ENCODE measurements at places on chromosomes 2 and 18. TPM values are rescaled to one million over a fixed set of nuclear protein-coding genes. Genes with fewer than 3 reads are reported as not detected.

CYTIP gene
- total RNA-seq: under 0.01 TPM

RTP5 gene
- total RNA-seq: not detected

CXCR2 gene
- total RNA-seq: not detected

GRHL1 gene
- 1.7 TPM for total RNA-seq

GRCh38 chr2:53508667-53509066 lies 258.9 kb upstream of the CHAC2 start:
- no peak for DNase-seq

DNA sequence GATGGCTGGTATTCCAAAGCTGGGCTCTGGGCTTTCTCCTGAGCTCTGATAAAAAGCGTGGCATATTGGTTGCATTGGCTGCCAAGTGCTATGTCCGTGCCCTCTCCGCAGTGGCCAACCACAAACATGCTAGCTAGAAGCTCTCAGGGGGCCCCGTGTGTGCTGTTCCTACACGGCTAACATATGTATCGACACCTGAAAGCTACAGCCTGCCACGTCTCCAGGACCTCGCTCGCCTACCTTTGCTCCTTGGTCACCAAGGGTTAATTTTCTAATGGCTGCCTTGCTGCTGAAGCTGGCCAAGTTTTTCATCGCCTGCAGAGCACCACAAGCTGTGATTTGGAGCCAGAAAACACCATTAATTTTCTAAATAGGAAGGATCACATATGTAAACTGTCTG lies 888.4 kb downstream of the BCL11A start:
- DNase-seq: no peak

- no peak for DNase-seq
Measured at GRCh38 chr2:38650012-38650411, 15.9 kb upstream of the GALM start.

- no peak for DNase-seq
Measured at GRCh38 chr18:63142594-63143225, 176.9 kb downstream of the BCL2 start.

TMEM37 gene
- 1.3 TPM for total RNA-seq

FEZ2 gene
- total RNA-seq: 53.1 TPM

GRCh38 chr2:176156301-176156806 lies 753 bp upstream of the HOXD3 start:
- DNase-seq: no peak

DNA sequence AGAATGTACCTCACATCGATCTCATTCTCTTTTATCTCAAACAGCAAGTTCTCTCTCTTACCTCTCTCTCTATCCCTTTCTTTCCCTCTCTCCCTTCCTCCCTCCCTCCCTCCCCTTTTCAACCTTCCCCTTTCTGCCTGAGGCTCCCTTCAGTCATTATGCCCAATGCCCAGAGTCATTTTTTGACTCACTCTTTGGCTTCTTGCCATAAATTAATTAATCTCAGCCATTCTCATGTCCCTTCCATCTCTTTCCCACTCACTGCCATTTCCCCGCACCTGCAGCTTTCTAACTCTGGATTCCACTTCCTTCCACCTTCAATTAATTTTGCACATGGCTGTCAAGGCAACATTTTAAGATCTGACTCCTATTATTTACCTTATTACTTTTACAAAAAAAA lies 60.1 kb downstream of the EVA1A start:
- no peak for DNase-seq

CIDEA gene
- total RNA-seq: not detected

- DNase-seq: no peak
Measured at GRCh38 chr2:229045671-229046070, 225.4 kb downstream of the PID1 start.

DNA sequence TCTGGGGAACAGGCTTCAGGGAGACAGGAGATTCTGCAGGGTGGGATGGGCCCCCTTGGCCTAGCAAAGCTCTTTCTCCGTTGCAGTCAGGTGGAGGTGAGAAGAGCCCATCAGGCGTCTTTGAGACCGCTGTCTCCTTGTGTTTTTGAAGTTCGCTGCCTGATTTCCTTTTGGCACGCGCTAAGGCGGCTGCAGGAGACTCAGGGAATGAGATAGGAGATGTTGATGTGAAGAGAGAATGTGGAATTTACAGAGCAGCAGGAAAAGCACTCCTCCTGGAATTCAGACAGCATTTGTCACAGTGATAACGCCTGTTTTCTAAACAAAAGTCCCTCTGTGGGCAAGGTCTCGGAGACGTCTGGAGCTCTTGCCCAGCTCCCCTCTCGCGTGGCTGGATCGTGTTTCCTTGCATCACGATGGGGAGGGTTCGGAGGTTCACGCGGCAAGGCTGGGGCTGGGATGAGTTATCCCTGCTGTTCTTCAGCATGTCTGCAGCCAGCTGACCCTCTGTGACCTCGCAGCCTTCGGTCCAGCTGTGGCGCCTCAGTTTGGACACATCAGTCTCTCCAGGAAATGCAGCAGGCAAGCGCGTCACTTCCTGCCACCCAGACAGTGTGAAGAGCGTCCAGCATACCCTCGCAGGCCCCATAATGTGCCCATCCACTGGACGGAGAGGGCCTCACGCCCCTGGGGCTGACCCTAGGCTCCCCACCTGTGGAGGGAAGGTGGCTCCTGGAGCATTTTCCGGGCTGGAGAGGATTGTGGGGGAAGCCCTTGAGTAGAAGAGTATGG lies 30.2 kb downstream of the GLI2 start:
- peak; percentile 100 for DNase-seq

GRCh38 chr2:9565436-9566153 lies 10.0 kb upstream of the ADAM17 start:
- peak; percentile 97 for DNase-seq

GRCh38 chr2:26457695-26458364 lies 20.1 kb downstream of the OTOF start:
- DNase-seq: no peak

- no peak for DNase-seq
Measured at GRCh38 chr2:60742419-60742818, 13.6 kb upstream of the PAPOLG start.

- DNase-seq: no peak
Measured at GRCh38 chr18:51069885-51070284, 39.9 kb downstream of the SMAD4 start.

CHAC2 gene
- total RNA-seq: 5.2 TPM

DNA sequence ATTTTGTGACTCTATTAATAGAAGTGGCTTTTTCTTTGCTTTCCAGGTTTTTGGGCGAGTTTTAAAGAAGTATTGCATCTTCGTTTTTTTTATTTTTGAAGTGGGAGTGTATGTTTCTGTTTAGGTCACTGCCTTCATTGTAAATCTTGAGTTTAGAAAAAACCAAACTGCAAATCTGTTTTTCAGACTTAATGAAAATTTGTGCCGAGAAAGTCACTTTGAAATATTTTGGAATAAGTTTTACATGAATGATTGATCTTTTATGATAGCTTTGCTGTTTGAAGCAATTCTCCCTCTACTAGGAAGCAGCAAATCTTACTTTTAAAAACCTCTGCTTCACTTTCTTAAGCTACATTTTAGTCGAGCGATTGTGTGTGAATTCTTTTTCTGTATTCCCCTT lies 2.2 kb downstream of the SMAD4 start:
- DNase-seq: no peak

C2orf66 gene
- total RNA-seq: not detected

DNA sequence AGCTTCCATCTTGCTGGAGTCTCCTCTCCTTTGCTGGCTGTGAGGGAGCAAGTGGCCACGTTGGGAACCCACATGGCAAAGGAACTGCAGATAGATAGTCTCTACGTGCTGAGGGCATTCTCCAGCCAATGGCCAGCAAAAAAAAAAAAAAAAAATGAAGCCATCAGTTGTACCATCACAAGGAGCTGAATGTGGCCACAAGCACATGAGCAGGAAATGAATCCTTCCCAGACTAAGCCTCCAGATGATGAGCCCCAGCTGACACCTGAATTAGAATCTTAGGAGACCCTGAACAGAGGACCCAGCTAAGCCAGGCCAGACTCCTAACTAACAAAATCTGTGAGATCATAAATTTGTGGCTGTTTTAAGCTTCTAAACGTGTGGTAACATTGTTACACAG lies 57.9 kb downstream of the SPIRE1 start:
- peak; percentile 25 for DNase-seq

Data from fibroblast of villous mesenchyme (primary cell).